Activated T-helper 1 cell treated with Interleukin-2 at 50 U/mL for 16 hours (primary cell): ENCODE measurements at places on chromosomes 7 and 10.

- DNase-seq, result no peak
Observed at GRCh38 chr10:121211446-121211845, 360.3 kb downstream of the WDR11 start.

- DNase-seq, result no peak
Observed at GRCh38 chr7:30114536-30115238, 20.1 kb upstream of the MTURN start.

DNA sequence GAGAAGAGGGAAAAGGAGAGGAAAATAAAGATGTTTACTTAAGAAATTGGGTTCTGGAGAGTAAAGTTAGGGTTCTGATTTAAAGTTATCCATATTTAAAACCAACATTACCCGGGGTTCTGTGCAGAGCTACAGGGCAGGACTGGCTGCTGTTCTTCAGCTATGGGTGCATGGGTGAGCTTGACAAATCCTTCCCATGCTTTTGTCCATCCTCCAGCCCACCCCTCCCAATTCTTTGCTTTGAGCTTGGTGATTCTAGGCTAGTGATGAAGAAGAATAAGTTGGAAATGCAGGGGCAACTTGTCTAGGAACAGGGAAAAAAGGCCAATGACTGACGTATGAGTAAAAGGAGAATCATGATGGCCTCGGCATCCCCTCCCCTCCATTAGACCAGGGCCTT is 636.0 kb downstream of the LRMDA start:
- no peak for DNase-seq

DNA sequence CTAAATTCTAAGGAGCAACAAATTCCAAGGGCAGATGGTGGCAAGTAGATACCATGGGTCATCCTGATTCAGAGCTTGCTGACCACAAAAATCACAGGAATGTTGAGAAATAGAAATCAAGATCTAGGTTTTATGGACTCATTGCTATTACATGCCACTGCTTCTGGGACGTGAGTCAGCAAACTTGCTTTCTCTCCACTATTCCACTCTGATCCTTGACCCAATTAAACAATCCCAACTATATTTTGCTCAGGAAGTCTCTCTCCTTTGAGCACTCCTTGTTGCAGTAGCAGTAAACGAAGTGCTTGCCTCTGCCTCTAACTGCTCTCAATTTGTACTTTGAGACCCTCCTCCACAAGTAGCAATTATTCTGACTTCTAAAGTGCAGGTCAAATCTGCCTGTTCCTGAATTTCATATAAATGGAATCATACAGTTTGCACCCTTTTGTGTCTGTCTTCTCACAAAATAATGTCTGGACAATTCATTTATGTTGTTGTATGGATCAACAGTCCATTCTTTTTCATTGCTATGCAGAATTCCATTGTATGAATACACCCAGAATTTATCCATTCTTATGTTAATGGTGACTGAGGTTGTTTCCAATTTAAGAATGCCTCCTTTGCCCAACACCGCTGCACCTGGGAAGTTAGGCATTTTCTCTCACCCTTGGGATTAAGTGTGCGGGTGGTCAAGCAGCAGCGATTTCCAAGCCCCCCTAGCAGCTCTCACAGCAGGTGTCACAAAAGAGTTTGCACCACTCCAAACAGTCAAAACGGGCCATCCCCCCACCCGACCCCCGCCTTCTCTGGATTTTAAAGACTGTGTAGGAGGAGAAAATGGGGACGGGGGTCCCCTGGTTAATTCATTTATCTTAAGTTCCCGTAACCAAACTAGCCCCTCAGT is 35.9 kb downstream of the ACSM6 start:
- DNase-seq, result no peak

- no peak for DNase-seq
Observed at GRCh38 chr10:131774681-131775085, 126.1 kb upstream of the PPP2R2D start.

DNA sequence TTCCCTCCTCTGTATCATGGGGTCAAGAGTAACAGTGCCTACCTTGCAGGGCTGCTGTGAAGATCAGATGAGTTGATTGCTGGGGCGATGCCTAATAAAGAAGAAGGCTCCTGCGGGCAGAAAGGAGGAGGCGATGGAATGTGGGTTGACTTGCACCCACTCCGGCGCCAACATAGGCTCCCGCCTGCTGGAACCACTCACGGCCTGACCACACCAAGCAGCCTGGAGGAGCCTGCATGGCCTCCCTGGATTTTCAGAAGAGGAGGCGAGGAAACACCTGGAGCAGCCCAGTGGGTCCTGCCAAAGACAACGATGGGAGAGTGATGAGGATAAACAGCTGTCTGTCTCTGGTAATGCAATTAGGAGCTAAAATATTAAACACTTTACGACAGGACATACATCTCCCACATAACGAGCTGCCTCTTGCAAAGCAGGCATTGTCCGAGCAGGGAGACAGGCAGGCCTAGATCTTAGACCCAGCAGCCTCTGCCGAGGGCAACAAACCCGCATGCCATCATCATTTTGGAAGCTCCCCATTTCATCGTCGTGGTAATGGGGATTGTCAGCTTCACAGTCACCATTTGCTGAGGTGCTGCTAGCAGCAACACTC is 302.9 kb upstream of the ZMIZ1 start:
- DNase-seq, result no peak

DNA sequence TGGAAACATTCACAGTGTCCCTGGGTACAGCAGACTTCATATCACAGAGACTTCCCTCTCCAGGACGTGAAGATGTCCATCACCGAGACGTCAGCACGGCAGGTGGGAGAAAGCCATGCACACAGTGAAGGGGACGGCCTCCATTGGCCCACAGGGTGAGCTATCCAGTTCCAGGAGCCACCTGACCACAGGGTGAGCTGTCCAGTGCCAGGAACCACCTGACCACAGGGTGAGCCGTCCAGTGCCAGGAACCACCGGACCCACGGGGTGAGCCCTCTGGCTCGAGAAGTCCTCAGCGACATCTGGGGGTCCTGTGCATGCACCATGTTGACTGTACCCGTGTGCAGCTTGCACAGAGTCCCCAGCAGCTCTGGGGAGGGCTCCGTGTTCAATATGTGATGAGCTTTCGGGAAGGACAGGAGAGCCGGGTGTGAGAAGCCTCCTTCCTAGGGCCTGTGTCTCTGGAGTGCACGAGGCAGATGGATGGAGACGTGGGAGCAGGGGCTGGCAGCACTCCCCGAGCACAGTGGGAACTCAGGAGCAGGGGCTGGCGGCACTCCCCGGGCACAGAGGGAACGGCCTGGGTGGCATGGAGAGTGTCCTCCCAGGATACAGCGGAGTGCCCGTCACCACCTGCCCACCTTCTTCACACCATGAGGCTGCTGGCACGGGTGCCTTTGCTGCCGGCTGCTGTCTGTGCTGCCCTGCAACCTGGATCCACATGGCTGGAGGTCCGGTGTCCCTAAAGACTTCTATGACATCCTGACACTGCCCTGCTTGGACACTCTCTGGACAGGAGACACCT is 616.2 kb downstream of the DNAJB6 start:
- DNase-seq, result no peak

- no peak for DNase-seq
Observed at GRCh38 chr10:62374862-62375710, 917 bp downstream of the ZNF365 start.

- DNase-seq, result no peak
Observed at GRCh38 chr10:66654861-66655260, 271.0 kb upstream of the LRRTM3 start.

- no peak for DNase-seq
Observed at GRCh38 chr7:124713086-124713485, 52.5 kb downstream of the GPR37 start.

DNA sequence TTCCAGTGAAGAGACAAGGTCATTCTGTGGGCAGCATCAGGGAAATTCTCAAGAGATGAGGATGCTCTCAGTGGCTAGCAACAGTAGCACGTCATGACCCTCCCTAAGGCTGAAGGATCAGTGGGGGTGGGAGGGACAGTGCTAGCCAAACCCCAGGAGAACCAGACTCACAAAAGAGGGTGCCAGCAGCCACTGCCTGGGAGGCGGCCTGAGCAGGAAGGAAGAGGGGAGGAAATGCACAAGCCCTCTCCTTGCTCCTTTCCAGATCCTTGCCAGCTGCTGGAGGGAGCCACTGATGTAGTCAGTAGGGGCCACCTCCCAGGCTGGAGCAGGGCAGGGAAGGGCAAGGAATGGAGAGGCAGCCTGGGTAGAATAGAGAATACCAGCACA is 302.7 kb downstream of the RPS24 start:
- no peak for DNase-seq

DNA sequence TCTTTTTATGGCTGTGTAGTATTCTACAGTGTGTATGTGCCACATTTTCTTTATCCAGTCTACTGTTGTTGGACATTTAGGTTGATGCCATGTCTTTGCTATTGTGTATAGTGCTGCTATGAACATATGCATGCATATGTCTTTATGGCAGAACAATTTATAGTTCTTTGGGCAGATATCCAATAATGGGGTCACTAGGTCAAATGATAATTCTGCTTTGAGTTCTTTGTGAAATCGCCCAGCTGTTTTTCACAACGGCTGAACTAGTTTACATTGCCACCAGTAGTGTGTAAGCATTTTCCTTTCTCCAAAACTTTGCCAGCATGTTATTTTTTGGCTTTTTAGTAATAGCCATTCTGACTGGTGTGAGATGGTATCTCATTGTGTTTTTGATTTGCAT is 214.8 kb upstream of the TMEM229A start:
- no peak for DNase-seq

DNA sequence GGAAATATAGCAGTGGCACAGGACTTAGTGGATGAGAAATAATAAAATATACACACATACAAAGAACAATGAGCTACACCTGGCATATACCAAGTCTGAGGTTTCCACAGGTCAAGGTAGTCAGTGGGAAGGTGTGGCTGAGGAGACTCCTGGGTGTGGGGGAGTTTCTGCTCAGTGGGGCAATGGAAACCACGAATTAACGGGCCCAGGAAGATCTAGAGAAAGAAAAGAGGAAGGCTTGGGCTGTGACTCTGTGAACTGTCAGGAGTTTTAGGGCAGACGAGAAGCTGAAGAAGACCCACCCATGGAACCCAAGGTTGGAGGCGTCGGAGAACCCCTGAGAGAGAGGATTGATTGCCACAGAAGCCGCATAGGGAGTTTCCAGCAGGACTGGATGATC is 196.5 kb downstream of the HERPUD2 start:
- DNase-seq, result no peak

GRCh38 chr10:124593431-124593985 is 131.9 kb downstream of the LHPP start:
- DNase-seq, result no peak

GRCh38 chr10:126609566-126609965 is 60.9 kb downstream of the C10orf90 start:
- no peak for DNase-seq

GRCh38 chr7:47634273-47634672 is 52.4 kb upstream of the TNS3 start:
- DNase-seq, result no peak

- no peak for DNase-seq
Observed at GRCh38 chr10:13247246-13247645, 13.1 kb upstream of the UCMA start.

DNA sequence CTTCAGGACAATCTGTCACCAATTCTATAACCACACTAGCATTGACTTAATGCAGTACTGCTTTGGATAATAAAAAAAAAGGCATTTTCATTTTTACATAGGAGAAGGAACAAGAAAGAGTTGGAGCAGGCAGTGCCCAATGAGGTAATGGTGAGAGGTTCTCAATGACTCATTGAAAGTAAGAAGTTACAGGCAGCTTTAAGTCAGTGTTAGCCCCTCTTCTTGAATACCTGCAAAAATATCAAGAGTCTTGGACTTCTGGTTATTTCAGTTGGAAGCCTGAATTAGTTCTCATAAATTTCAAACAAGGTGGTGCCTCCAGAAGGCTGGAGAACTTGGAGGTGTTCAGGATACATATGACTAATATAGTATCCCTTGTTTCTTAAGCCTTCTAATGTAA is 422.5 kb downstream of the HTR7 start:
- no peak for DNase-seq

DNA sequence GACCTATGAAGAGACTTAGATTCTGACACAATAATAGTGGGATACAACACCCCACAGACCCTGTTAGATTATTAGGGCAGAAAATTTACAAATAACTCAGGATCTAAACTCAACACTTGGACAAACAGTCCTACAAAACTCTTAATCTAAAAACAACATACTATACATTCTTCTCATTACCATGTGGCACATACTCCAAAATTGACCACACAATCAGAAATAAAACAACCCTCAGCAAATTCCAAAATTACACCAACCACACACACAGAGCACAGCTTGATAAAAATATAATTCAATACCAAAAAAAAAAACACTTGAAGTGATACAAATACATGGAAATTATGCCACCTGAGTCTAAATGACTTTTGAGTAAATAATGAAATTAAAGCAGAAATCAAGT is 7.8 kb downstream of the ZNF680 start:
- no peak for DNase-seq

GRCh38 chr7:85583131-85583953 is 396.5 kb upstream of the SEMA3D start:
- DNase-seq, result no peak
